Left renal cortex interstitium (tissue), 4 donors: ENCODE measurements at places on chromosomes 6 and 20.

GRCh38 chr6:107600936-107601335 is 111.0 kb downstream of the SOBP start:
- no peak for DNase-seq

DNA sequence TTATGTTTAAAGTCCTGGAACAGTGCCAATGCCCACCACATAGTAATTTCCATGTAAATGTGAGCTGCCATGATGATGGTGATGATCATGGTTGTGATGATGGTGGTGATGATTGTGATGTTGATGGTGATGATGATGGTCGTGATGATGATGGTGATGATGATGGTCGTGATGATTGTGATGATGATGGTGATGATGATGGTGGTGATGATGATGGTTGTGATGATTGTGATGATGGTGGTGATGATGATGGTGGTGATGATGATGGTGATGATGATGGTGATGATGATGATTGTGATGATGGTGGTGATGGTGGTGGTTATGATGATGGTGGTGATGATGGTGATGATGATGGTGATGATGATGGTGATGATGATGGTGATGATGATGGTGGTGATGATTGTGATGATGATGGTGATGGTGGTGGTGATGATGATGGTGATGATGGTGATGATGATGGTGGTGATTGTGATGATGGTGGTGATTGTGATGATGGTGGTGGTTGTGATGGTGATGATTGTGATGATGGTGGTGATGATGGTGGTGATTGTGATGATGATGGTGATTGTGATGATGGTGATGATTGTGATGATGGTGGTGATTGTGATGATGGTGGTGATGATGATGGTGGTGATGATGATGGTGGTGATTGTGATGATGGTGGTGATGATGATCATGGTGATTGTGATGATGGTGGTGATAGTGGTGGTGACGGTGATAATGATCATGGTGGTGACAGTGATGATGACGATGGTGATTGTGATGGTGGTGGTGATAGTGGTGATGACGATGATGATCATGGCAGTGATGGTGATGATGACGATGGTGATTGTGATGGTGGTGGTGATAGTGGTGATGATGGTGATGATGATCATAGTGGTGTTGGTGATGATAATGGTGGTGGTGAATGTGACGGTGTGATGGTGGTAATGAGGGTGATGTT is 82.3 kb downstream of the PHACTR3 start:
- no peak for DNase-seq

DNA sequence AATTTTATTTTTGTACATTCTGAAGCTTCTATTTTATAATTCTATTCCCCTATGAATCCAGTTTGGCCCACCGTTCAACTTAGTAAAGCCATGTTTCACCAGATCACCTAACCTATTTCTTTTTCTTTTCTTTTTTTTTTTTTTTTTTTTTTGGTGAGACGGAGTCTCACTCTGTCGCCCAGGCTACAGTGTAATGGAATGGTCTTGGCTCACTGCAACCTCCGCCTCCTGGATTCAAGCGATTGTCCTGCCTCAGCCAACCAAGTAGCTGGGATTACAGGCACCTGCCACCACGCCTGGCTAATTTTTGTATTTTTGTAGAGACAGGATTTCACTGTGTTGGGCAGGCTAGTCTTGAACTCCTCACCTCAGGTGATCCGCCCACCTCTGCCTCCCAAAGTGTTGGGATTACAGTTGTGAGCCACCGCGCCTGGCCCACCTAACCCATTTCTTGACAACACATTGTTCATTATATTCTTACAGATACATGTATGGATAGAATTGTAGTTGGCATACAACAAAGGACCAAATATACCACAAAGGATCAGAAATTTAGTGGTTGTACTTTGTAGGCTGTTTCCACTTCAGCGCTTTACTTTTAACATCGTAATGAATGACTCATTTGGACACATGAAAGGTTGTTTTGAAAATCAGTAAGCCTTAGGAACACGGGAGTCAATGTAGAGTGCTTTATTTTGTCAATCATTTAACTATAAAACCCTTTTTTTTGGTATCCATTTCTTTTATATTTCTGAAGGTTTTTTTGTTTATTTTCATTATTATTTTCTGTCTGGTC is 63.2 kb downstream of the GJA1 start:
- no peak for DNase-seq

DNA sequence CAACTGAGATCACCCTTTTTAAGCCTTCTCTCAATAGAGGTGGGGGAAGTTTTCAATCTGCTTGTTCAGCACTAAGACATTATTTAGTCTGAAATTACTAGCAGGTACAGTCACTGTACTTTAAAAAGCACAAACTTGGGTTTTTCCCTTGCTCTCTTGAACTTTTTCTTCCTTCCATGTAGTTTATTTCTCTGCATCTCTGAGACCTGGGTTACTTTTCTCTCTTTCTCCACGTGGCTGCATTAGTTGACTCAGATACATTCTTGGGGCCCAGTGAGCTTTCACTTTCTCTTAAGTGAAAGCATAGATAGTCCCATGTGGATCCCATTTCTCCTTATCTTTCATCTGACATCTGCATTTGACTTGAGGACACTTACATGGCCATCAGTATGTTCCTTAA is 433.9 kb upstream of the MAP3K7 start:
- DNase-seq, result no peak
